ENCODE measurements at places on chromosomes 7 and 10.

DNA sequence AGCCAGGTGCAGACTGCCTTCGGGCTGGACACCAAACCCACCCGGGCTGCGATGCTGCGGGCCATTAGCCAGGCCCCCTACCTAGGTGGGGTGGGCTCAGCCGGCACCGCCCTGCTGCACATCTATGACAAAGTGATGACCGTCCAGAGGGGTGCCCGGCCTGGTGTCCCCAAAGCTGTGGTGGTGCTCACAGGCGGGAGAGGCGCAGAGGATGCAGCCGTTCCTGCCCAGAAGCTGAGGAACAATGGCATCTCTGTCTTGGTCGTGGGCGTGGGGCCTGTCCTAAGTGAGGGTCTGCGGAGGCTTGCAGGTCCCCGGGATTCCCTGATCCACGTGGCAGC is 50.0 kb downstream of the VWA2 start:
- no peak for DNase-seq

GRCh38 chr7:5697754-5698424 is 83.6 kb downstream of the RNF216 start:
- no peak for DNase-seq

DNA sequence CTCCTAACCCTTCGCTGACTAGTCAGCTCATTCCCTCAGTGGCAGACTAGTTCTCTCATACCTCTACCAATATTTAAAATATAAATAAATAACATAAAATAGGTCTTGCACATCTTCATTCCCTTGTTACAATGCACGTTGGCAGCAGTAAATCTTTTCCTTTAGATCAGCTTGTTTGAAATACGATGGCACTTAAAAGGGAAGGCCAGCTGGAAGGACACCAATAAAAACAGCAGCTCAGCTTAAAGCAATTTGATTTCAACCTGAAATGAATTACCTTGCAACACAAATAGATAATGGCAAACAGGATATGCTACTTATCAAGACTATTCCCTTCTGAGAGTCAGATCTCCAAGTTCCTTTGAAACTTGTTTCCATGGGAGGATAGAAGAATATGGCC is 321.8 kb downstream of the GFRA1 start:
- no peak for DNase-seq

- DNase-seq, result no peak
Measured at GRCh38 chr7:28782362-28782761, 175.8 kb downstream of the TRIL start.

Data from fibroblast of skin of left biceps (primary cell).